CD4-positive, alpha-beta T cell treated with Interleukin-15 for 4 hours (primary cell): ENCODE measurements at places on chromosomes 6 and 20.

DNA sequence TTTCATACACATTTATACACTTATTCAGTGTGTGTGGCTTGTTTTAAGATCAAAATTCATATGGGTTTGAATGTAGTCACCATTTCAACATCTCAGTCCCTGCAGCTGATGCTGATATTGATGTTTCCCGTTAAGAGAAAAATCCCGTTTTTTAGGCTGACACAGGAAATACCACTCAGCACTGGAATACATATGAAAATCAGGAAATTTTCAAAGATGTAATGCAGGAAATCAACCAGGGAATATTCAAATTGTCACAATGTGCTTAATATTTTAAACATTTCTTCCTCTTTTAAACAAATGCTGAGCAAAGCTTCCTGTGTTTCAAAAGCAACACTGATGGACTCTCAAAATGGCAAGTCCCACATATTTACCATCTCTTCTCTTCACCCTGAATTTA lies 94.5 kb upstream of the MARCKS start:
- DNase-seq: no peak

- DNase-seq: no peak
Measured at GRCh38 chr6:76703285-76703684, 630.8 kb upstream of the IMPG1 start.

DNA sequence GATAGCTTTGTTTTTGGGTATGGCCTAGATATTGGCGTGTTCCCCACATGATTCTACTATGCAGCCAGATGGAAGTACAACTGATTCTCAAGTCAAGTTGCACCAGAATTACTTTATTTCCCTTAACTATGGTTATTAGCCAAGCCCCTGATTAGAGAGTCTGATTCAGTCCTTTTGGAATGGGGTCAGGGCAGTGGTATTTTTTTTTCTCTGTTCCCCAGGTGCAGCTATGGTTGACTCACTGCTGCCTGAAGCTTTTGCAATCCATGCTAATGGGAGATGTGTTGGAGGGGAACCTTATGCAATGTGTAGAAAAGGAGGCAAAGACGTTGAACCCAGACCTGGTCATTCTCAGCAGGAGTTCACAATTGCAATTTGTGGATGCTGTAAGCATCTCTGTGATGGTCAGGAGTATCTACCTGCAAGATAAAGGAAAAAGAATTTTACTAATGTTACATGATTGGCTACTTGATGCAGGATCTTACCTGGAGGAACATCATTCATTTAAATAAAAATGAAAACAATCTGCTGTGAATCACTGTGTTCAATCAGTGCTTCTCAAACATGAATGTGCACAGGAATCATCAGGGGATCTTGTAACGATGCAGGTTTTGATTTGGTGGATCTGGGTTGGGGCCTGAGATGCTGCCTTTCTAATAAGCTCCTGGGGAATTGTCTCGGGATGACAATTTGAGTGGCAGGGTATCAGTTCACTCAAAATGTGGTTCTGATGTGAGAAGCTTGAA lies 49.4 kb downstream of the PFDN4 start:
- no peak for DNase-seq

DNA sequence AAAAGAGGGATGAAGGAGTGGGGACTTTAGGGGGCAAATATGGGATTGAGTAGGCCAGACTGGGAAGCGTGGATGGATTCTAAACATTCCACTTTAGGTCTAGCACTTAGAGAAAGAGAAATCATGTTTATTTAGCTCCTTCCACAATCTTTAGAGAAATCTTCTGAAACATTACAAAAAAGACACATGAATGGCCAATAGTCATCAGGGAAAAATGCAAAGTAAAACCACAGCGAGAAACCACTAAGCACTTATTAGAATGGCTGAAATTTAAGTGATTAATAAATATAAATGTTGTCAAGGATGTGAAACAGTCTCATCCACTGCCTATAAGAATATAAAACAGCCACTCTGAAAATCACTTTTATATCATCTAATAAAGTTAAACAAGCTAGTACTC lies 46.9 kb downstream of the HLA-A start:
- DNase-seq: no peak

DNA sequence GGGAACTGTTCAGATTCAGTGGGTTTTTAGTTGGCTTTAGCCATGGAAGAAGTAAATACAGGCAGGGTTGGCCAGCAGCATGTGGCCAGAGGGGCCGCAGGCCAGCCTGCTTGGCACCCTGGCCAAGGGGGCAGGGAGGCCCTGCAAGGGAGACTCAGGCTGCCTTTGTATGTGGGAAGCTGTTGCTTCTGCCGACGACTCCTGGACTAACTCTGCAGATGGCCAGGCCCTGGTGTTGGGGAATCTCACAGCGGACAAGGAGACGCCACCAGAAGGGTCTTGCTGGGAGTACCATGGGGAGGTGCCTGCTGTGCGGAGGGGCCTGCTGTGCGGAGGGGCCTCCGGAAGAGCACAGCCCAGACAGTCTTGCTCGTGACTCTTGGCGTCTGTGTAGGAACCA lies 25.2 kb downstream of the PYGB start:
- no peak for DNase-seq
